Activated CD4-positive, alpha-beta T cell treated with anti-CD3 and anti-CD28 coated beads, Interleukin-10, Interleukin-2, amounts not matched to agents 100 ng/mL and 50 ng/mL, durations not matched to agents 16 hours and 8 hours (primary cell): ENCODE measurements at places on chromosomes 3 and 15.

DNA sequence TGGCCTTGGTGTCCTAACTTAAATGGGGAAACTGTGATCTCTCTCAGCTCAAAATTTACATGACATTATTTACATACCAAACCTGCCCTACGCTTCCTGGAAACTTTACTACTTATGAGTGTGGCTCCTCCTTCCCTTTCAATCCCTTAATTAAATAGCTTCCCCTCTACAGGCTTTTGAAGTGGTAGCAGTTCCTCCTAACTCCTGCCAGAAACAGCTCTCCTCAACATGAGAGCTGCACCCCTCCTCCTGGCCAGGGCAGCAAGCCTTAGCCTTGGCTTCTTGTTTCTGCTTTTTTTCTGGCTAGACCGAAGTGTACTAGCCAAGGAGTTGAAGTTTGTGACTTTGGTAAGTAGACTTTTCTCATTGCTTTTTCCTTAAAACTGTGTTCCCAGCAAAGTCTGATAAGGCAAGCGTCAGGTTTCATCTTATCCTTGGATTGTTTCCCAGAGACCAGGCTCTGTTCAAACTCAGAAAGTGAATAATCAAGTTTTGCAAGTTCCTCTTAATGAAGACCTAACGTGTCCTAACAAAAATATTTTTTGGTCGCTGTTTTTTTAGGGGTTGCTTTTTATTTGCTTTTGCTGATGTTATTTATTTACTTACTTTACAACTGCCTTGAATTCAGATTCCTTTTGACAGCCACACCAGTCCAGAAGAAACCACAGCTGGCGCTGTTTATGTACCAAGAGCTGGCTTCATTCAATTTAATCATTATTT, at the start of gene ACP3:
TSS of gene ACP3 (plus strand) at position 179 of the 720 bp plus-strand sequence. CDS start at position 229, 50 bp downstream.
- no peak for DNase-seq

GRCh38 chr15:70147778-70148177, 50.1 kb upstream of the TLE3 start:
- DNase-seq, result no peak

DNA sequence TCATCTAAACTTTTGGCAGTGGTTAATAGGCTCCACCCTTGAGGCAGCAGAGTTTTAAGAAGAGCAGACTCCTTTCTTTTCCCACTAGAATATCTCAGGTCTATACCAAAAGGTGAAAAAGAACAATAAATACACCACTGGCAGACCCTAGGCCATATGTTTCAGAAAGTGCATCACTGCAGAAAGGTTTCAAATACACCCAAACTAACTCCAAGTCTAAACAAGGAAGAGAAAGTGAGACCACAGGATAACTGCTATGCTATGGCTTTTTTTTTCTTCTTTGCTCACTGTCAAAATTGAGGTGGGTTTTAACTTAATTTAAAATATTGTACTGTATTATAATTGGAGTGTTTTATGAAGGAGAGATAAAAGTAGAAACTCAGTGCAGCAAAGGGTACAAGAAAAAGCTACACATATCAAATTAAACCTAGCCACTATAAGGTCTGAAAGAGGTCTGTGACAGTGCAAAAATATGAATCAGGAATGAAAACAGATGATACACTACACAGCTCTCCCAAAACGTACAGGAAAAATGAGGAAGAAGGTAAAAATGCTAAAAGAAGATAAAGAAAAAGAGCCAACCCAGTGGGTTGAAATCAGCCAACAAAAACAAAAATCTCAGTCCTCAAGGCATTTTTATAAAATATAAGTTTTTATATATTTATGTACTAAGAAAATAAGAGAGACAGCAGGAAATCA, 8.4 kb downstream of the SNX4 start:
- DNase-seq, result no peak

DNA sequence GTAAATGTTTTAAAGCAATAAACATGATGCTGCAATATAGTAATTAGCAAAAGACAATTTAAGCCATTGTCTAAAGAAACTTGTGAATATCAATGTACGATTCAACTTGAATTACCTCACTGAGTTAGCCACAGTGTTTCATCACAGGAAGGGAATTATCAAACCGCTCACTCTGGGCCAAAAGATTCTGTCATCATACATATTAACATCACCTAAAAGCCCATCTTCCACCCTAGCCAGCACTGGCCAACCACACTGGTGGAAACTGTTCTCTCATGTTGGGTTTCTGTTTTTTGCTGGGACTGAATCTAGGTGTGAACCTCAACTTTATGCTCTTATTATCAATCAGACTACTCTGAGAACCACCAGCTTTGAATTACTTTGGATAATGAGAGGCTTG, 497.7 kb upstream of the THBS1 start:
- DNase-seq, result peak; percentile 6

DNA sequence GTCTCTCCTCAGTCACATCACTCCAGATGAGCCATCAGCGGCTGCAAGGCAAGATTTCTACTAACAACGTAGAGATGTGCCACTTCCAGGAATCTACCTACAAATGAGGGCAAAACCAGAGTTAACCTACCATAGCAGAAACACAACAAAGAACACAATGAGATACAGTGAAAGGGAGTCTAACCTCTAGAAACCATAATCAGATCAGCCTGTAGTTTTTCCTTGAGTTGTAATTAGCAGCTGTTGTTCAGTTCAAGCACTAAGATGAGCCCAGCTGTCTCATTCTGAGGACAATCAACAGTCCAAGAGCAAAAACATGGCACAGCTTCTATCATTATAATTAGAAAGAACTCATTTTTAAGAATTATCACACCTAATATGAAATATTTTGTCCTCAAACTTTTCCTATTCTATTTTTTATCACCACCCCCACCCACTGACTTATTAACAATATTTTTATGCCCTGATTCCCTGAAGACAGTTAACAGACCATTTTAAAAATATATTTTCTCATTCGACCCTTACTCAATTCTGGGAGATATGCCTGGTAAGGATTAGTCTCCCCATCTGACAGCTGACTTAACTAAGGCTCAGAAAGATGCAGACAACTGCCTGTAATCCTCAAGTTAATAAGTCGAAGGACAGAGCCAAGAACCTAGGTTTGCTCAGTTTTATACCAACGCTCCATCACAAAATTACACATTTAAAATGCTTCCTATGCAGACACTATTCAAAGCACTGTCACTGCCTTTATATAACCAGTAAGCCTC, 50.1 kb downstream of the MAGI1 start:
- no peak for DNase-seq

DNA sequence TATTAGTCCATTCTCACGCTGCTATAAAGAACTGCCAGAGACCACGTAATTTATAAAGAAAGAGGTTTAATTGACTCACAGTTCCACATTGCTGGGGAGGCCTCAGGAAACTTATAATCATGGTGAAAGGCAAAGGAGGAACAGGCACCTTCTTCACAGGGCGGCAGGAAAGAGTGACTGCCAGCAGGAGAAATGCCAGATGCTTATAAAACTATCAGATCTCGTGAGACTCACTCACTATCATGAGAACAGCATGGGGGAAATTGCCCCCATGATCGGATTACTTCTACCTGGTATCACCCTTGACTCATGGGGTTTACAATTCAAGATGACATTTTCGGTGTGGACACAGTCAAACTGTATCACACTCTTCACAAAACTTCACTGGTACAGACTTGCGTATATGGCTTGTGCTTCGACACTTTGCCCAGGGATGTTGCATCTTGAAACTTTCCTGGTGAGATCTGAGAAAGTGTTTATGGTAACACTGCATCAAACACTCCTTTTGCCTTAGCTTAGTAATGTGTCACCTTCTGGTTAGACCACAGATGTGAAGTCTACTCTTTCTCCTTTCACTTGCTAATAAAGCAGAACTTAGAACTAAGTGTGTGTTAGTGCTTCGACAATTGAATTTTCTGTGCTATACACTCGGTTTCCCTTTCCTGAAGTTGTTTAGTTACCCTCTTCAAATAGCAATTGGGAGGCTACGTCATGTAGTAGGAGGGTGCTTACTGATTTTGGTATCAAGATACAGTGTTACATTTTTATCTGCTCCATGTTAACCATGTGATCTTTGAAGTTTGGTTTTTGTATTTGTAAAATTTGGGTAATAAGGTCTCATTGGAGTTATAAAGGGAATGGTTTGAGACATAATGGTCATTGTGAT, 185.7 kb downstream of the LPP start:
- DNase-seq, result peak; percentile 92

GRCh38 chr3:72284471-72284870, 499.5 kb upstream of the PROK2 start:
- no peak for DNase-seq

DNA sequence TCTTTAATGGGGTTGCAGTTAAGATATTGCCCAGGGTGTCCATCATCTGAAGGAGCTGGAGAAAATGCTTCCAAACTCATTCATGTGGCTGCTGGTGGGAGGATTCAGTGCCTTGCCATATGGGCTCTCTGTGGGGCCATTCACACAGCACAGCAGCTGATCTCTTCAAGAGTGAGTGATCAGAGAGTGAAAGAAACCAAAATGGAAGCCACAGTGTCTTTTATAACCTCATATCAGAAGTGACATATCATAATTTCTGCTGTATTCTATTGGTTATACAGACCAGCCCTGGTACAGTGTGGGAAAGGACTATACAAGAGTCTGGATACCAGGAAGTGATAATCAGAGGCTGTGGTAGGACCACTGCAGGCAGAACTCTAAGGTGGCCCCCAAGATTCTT, 33.6 kb downstream of the HHLA2 start:
- peak; percentile 10 for DNase-seq

GRCh38 chr3:115662356-115662755, 39.0 kb downstream of the GAP43 start:
- DNase-seq, result no peak

DNA sequence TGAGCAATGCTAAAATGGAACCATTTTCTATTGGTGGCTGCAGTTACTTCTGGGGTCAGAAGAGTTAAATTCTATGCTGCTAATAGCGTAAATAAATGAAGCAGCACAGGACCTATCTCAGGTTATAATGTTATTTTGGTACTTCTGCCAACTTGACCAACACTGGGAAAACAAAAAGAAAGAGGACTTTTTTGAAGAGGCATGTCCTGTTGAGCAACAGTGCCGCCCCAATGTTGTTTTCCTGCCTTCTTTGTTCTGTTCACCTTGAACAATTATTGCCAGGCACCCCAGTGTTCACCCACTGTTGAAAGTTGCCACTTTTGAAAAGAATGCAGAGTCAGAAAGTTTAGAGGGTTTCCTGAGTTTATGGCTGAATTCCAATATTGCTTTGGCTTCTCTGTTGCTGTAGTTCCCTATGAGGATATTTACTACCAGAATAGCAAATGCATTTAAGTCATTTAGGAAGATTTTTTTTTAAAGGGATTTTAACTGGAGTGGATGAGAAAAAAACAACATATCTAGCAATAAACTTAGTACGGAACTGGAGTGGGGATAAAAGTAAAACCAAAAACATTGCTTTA, 679.0 kb upstream of the DPPA4 start:
- no peak for DNase-seq

DNA sequence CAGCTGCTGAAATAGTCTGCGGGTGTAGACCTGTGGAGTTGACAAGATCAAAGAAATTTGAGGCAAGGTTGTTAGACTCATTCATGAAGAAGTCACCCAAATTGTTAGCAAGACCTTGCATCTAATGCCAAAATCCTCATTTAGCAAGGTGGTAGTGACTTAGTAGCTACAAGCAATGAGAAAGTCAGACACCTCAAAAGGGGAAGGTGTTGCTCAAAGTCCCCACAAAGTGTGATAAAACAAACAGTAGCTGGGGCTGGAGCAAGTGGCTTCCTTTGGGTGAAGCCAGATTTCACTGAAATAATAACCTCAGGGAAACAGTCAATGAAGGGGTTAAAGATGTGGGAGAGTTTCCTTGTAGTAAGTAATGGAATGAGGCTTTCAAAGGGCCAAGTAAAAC, 44.9 kb downstream of the CD86 start:
- DNase-seq, result peak; percentile 54

DNA sequence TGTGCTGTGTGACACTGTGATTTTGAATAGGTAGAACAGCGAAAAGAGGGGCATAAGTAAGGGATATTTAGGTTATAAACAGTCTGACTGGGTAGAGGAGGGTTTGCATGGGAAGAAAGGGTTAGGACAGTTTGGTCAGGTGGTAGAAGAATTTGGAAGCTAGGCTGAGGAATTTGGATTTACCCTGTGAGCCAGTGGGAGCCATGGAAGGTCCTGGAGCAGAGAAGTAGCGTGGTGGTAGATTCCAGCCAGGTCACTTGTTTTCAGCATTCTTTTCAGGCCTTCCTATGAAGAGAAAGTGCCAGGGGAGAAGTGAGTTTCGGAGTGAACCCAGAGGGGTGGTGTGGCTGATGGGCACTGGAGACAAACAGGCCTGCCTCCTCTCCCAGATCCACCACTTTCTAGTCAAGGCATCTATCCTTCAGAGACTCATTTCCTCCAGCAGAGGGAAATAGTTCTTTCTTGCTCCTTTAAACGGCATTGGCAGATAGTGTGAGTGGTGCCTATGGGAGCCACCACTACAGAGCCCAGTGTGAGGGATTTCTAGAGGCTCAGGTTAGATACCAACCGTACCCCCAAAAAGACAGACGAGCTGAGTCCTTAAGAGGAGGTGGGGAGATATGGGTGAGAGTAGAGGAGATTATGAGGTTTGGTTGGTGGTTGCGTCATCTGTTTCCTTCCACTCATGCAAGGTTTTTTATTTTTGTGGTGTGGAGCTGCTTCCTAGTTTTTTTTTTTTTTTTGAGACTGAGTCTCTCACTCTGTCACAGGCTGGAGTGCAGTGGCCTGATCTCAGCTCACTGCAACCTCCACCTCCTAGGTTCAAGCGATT, 21.2 kb downstream of the PXK start:
- DNase-seq, result peak; percentile 72

GRCh38 chr3:43855674-43856299, 165.0 kb downstream of the ABHD5 start:
- DNase-seq, result peak; percentile 66

DNA sequence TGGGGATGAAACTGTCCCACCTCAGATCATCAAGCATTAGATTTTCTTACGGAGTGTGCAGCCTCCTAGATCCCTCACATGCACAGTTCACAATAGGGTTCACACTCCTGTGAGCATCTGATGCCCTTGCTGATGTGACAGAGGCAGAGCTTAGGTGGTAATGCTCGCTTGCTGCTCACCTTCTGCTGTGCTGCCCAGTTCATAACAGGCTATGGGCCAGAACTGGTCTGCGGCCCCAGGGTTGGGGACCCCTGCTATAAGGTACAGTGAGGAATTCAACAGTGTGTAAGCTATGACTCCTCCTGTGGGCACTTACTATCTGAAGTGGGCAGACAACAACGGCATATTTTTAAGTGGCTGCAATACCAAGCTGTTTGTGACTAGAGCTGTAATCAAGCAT, 187.9 kb upstream of the BHLHE40 start:
- DNase-seq, result no peak

DNA sequence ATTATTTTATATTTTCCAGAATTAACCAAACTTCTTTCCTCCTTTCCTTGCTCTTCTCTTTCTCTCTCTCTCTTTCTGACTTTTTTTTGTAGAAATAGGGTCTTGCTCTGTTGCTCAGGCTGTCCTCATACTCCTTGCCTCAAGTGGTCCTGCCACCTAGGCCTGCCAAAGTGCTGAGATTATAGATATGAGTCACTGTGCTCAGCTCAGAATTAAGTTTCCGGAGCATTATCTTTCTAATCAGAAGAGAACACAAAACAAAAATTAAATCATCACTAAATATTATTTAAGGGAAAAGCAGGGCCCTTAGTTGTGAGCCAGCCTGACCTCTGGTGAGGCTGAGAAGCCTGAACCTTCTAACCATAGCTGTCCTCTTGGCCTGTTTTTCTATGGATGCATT, 168.2 kb downstream of the SOX2 start:
- DNase-seq, result no peak
